Activated T-cell treated with anti-CD3 and anti-CD28 coated beads for 1 hour (primary cell): ENCODE measurements at places on chromosomes 3 and 15.

- no peak for DNase-seq
Measured at GRCh38 chr3:131501949-131502348, 822 bp downstream of the MRPL3 start.

DNA sequence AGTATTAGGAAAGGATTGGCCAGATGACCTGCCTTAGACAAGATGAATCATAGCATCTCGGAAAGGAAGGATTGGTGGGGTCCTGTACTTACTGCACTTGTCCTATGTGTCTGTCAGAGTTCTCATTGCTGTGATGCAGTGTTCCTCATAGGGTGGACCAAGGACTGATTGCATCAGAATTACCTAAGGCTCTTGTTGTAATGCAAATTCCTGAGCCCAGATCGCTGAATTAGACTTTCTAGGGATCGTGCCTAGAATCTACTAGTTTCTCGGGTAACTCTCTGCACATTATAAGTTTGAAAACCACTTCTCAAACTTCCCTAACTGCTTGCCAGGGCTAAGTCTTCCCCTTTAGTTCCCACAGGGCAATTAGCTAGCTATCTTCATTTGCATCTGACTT lies 74.9 kb upstream of the SKOR1 start:
- no peak for DNase-seq

DNA sequence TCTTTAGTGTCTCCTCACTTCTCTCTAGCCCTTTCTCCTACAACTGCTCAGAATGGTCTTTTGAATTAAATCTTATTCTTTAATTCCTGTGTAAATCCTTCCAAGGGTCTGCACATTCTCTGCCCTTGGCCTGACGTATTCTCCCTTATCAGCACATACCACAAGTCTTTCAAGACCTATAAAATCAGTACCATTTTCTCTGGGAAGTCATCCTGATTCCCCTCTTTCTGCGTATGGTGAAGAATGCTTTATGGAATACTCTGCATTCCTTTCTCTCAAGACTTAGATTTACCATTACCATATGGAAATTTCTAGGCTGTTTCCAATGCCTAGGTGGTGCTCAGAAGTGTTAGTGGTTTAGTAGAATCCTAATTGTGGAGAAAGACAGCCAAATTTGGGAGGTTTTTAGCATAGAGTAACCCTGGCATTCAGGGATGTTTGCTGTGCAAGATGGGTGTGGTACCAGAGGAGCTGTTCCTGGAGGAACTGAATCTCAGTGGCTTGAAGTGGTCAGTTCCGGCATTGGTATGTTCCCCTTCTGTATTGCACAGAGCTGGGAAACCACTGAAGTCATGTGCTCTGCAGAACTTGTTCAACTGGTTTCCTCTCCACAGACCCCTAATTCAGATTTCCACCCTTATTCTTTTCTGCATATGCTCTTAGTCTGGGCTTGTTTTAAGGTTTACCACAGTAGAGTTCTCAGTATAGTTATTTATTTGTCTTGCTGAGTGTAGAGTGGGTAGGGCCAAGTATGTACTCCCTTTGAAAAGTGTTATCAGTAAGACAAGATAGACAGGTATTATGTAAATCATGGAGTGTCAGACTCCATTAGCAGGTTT lies 24.5 kb downstream of the IQGAP1 start:
- DNase-seq, result no peak

DNA sequence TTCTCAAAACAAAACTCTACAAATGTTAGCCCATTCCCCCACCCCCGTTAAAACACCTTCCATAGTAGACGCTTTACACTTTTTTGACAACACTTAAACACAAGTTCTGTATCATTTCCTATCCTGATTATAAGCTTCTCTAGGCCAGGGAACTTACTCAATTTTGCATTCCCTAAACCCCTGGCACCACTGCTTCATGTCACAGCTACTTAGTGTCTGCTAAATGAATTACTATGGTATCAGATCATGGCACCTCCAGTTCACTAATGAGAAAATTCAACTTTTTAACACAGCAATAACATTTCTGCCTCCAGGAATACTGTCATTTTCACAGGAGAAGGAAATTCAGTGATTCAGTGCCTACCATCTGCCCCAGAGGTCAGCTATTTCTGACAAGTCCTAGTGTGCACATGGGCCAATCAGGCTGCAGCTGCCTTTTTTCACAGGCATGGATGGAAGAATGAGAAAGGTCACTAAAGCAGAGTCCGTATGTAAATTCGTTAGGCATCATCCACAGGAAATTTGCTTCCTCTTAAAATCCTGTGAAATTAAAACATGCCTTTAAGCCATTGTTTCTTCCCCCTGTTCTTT lies 18.5 kb downstream of the SFMBT1 start:
- DNase-seq, result no peak

- DNase-seq, result no peak
Measured at GRCh38 chr15:101852356-101852755, 40.4 kb downstream of the OR4F15 start.
